Stimulated activated CD4-positive, alpha-beta T cell treated with anti-CD3 and anti-CD28 coated beads, Interleukin-1b, Interleukin-23, amount 100 ng/mL, for 1 hour (primary cell): ENCODE measurements at places on chromosomes 7 and 10.

DNA sequence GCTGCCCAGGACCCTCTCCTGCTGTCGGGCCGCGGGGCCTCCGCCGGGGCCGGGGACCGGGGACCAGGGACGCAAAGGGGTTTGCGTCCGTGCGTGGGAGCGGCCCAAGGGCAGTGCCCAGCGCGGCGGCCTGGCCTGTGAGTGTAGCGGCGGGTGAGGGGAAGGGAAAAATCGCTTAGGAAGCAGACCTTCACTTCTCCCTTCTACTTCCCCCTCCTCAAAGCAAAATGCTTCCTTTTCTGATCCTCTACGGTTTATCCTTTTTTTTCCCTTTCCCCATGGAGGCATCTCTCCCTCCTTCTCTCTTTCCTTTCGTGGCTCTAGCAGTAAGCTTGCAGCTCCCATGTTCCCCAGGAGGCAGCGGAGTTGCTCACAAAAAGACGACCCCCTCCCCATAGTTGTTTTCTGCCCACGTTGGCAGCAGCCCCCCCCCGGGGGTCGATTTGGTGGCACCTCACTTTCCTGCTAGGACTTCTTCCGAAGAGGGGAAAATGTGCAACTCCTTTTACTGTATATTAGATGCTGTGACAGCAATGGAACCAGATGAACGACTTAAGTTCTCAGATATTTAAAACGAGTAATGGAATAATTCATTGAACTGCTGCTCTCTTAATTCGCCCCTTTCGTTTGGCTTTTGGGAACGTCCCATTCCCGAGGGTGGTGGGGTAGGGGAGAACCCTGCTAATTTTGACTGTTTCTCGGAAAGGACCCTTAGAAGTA, 724 bp downstream of the CAPZA2 start:
- DNase-seq, result no peak

GRCh38 chr10:71262027-71262426, 49.7 kb downstream of the UNC5B start:
- DNase-seq, result no peak

GRCh38 chr7:77217474-77218185, 18.0 kb upstream of the FGL2 start:
- no peak for DNase-seq

DNA sequence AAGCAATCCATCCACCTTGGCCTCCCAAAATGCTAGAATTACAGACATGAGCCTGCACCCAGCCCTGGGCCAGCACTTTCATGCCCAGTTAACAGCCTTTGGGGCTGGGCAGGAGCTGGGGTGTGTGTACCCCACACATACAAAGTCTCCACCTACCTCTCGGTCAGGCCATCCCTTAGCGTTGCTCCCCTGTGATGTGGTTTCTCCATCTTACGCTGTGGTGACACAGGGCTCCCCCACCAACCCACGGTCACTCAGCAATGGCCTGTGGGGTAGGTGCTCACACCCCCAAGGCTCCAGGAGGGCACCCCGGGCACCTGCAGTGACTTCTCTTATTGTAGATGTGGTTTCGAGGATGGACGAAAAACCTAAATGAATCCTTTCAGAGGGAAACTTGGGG, 58.8 kb downstream of the ASB13 start:
- DNase-seq, result no peak

GRCh38 chr10:120897343-120897742, 46.2 kb downstream of the WDR11 start:
- DNase-seq, result no peak

GRCh38 chr7:3495530-3495929, 194.5 kb downstream of the SDK1 start:
- no peak for DNase-seq
